ENCODE measurements at places on chromosomes 6 and 20.

DNA sequence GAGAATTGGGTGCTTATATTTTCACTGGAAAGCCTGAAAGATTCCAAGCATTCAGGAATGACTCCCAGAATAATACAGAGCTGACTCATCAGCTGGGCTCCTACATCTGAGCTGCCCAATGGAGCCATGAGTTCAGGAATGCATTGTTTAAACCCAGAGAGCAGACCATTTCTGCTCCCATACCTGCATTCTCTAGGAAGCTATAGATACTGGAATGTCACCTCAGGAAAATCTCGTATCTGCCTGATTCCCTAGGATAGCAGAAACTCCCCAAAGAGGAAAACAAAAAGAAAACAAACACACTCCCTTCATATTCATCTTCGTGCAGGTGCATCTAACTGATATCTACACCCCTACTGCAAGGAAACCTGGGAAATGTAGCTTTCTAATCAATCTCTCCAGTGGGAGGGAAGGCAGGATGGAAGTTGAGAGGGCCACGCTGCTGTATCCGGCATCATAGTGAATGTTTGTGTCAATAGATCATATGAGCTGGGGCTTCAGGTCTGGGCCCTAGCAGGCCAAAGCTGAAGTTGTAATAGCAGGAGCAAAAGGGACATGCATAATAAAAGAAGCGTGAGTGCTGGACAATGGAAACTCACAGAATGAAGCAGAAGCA is 8.2 kb upstream of the SLC2A12 start:
- no peak for DNase-seq

DNA sequence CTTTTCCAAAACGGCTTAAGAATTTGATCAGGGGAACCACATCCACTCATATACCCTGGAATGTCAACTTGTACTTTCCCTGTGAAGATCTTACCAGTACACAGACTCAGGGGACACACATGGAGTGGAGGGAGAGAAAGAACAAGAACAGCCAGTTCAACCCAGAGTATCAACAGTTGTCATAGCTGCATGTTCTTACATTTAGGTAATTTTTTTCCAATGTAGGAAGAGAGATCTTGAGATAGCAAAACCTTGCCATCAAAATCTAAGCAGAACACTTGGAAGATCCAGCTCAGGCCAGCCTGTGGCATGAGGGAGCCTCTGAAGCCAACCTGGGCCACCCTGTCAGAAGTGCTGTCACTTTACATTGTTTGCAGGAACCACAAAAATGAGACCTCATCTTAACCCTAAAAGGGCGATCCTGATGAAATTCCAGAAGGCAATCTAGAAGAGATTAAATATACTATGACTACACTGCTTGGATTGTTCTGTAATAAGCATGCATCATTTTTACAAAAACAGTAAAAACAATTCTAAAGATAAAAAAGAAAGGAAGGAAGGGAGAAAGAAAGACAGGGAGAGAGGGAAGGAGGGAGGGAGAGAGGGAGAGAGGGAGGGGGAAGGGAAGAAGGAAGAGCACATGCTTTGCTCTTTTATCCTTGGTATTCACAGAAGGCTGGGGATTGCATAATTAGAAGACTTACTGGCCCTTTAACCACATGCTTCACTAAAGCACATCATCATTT is 124.7 kb upstream of the TCF21 start:
- no peak for DNase-seq

GRCh38 chr6:140586426-140587061 is 1212.1 kb upstream of the CITED2 start:
- DNase-seq, result peak; percentile 14

DNA sequence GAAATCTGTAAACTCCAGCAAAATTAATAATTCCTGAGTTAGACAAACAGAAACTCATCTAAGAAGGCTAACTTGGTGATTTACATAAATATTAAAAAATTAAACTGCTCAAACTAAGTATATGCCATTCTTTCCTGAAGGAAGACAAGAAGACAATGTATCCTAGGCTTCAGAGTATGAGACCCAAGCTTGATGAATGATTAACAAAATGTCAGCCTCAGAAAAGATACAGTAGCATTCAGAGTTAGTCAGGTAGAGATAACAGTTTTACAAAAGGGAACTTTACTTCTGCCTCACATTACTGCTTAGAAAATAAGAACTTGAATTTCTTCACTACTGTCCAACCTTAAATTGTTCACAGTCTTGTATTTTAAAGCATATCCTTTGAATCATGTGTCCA is 12.0 kb downstream of the CSNK2A1 start:
- no peak for DNase-seq

- no peak for DNase-seq
These were observed 93.2 kb downstream of the KIF13A start for GRCh38 chr6:17894191-17894590.

- DNase-seq, result no peak
These were observed 52.0 kb downstream of the BFSP1 start for GRCh38 chr20:17479063-17479657.

GRCh38 chr6:347232-347631 is 44.3 kb upstream of the IRF4 start:
- peak; percentile 82 for DNase-seq

DNA sequence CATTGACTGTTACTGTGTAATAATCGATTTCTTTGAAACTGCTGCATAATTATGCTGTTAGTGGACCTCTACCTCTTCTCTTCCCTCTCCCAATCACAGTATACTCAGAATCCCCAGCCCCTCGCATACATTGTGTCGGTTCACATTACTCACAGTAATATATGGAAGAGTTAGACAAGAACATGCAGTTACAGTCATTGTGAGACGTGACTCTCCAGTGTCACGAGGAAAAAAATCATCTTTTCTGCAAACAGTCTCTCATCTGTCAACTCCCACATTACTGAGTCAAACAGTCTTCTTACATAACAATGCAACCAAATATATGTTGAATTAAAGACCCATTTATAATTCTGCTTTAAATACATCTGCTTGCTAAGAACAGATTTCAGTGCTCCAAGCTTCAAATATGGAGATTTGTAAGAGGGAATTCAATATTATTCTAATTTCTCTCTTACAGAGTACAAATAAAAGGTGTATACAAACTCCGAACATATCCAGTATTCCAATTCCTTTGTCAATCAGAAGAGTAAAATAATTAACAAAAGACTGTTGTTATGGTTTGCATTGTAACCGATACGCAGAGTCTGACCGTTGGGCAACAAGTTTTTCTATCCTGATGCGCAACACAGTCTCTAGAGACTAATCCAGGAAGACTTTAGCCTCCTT is 113.3 kb downstream of the TMEM242 start:
- DNase-seq, result no peak

DNA sequence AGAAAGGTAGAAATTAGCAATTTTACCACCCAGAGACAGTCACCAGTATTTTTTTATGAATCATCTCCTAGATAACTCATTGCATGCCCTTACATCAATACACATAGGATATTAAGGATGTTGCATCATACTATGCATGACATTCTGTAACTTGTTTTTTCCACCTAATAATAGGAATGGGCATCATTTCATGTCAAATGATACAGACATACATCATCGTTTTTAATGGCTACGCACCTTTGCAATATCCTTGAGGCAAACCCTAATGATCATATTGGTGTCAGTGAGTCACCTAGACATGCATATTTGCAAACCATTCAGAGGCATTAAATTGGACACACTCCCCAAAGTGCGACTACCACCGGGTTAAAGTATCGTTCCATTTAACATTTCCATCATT is 309.7 kb upstream of the AGPAT4 start:
- DNase-seq, result no peak

DNA sequence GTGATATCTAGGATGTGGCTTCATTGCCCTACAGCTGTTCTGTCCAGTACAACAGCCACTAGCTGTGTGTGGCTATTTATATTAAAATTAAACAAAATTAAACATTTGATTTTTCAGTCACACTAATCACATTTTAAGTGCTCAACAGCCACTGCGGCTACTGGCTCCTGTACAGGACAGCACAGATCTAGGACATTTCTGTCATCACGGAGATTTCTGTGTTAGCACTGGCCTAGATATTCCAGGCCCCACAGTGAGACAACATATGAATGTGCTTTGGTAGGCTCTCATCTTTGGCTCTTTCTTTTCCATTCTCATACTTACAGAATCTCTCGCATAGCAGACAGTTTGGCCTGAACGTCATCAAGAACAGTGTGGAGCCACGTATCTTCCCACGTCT is 48.4 kb upstream of the ZBTB24 start:
- no peak for DNase-seq

DNA sequence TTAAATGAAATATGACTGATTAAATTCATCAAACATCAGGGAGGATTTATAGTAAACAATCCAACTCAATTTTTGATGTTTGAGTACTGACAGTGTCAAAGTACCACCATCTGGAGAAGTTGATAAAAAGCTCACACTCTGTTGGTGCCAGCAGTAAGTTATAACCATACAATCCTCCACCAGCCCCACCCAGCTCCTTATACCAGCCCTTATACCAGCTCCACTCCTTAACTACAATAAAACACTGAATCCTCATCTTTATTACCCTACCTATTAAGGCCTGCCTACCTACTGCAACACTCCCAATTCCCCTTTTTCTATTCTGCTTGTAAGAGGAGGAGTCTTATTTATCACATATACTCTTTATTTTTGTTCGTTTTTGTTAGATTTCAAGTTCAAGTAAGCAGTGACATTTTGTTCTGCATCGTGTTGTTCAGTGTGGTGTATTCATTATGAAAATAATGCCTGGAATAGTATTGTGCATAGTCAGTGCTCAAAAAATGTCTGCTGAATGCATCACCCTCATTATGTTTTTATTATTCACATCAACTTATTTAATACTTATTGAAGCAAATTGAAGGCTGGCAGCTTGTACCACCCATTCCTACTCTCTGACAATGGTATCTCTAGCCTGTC is 954.7 kb upstream of the ADGRB3 start:
- no peak for DNase-seq

DNA sequence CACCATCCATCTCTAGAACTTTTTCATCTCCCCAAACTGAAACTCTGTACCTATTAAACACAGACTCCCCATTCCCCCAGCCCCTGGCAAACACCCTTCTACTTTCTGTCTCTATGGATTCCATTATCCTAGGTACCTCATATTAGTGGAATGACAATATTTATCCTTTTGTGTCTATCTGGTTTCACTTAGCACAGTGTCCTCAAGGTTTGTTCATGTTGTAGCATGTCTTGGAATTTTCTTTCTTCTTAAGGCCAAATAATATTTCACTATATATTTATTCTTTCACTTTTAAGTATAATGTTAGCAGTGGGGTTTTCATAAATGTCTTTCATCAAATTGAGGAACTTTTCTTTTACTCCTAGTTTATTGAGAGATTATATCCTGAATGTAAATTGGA is 56.8 kb upstream of the DSP start:
- DNase-seq, result no peak

DNA sequence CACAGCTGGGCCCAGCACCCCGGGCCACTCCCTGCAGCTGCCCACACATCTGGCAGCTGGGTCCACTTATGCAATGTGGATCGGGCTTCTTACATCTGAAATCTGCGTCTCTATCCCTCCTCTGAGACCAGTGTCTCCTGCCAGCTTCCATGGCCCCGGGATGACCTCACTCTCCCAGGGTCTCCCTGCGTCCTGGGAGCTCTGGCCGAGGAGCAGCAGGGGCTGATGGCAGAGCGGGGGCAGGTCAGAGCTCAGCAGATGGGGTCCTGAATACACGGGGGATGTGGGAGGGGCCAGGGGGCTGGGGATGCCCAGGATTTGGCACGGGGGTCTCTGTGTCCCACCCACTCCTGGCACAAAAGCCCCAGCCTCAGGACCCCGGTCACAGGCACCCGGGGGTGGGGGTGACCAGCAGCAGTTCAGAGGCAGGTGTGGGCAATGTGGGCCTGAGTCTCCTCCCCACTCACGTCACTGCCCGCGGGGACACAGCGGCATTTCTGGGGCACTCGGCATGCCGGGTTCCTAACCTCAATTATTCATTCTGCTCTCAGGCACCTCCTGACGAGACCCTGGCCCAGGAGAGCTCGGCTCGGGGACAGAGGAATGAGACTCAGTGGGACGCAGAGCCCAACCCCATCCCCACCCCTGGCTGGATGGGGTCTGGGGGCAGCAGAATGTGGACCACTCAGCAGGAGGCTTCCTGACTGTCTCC is 16.4 kb downstream of the CHRNA4 start:
- DNase-seq, result no peak

GRCh38 chr20:35326021-35326739 is 34.0 kb upstream of the FAM83C start:
- DNase-seq, result no peak

DNA sequence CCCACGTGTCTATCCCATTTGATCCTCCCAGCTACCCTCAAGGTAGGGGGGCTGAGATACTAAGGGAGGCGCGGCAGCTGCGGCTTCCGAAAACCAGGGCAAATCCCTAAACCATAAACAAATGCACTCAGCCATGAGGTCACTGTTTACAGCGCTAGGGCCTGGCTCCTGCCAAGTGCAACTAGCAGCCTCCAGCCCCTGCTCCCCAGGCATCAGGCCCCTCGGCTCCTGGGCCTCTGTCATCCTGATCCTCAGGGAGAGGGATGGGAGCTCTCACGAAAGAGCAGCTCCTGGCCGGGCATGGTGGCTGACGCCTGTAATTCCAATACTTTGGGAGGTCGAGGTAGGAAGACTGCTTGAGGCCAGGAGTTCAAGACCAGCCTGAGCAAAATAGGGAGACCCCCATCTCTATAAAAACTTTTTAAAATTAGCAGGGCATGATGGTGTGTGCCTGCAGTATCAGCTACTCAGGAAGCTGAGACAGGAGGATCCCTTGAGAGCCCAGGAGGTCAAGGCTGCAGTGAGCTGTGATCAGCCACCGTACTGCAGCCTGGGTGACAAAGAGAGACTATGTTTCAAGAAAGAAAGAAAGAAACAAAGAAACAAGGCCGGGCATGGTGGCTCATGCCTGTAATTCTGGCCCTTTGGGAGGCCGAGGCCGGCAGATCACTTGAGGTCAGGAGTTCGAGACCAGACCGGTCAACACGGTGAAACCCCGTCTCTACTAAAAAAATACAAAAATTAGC is 42.5 kb upstream of the TLDC2 start:
- DNase-seq, result no peak

DNA sequence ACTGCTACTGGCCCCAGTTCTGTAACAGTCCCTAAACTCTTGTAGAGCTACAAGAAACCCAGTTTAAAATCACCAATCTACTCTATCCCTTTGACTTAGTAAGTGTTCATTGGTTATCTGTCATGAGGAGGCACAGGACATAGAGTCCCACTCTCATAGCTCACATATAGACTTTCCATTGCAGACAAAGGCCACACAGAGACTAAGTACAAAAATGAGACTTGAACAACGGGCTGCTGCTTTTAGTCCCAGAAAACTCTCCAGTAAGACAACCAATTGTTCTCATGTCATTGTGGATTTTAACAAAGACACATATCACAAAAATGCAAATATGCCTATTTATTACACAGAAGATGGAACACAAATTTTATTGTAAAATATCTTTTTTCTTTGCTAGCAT is 197.4 kb downstream of the PTPRK start:
- DNase-seq, result no peak

Data from GM13977 (cell line).